ENCODE measurements at places on chromosomes 1 and 21.

GRCh38 chr1:42740851-42741580, 980 bp upstream of the CLDN19 start:
- DNase-seq: no peak

DNA sequence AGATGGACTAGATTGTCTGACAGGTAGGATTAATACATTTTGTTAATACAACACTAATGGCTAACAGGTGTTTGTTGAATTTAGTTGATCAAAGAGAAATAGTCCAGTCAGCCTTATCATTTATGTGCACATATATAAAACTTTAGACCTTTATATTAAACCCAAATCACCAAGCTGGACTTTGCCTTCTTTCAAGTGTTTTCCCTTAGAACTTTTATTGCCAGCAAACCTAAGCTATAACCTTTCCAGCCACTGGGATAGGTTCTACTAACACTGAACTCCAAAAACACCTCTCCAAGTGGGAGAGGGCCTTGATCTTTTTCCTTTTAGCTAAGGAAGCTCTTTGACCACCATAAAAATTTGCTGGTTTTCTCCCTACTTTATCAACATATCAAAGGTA, 345.9 kb downstream of the PDE4B start:
- no peak for DNase-seq

DNA sequence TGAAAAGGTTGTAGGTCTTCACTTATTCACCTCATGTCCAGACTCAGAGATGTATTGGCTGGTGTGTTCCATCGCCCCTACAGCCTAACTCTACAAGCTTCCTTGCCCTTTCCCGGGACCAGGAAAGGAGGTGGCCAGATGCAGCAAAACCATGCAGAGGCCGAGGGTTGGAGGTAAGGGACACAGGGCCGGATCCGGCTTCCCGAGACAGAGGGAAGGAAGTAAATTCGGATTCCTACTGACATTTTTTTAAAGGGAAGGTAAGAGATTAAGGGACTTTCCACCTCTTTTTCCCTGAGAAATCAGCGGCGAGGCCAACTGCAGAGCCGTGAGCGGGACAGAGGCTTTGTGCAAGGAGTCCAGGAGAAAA, 12.7 kb downstream of the EPHA10 start:
- no peak for DNase-seq

- no peak for DNase-seq
Observed at GRCh38 chr1:85847356-85847755, 139.1 kb upstream of the ZNHIT6 start.

GRCh38 chr1:172748201-172748600, 89.3 kb downstream of the FASLG start:
- no peak for DNase-seq

- no peak for DNase-seq
Observed at GRCh38 chr1:36751525-36751924, 268.8 kb upstream of the CSF3R start.

DNA sequence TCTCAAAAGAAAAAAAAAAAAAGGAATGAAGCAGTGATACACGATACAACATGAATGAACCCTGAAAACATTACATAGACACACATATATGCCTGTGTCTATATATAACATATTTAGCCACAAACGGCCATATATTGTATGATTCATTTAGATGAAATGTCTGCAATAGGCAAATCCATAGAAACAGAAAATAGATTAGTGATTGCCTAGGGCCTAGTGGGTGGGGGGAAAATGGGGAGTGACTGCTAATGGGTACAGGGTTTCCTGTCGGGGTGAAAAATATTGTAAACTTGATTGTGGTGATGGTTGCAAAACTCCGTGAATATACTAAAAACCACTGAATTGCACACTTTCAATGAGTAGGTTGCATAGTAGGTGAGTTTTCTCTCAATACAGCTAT, 6.0 kb upstream of the H6PD start:
- peak; percentile 26 for DNase-seq

DNA sequence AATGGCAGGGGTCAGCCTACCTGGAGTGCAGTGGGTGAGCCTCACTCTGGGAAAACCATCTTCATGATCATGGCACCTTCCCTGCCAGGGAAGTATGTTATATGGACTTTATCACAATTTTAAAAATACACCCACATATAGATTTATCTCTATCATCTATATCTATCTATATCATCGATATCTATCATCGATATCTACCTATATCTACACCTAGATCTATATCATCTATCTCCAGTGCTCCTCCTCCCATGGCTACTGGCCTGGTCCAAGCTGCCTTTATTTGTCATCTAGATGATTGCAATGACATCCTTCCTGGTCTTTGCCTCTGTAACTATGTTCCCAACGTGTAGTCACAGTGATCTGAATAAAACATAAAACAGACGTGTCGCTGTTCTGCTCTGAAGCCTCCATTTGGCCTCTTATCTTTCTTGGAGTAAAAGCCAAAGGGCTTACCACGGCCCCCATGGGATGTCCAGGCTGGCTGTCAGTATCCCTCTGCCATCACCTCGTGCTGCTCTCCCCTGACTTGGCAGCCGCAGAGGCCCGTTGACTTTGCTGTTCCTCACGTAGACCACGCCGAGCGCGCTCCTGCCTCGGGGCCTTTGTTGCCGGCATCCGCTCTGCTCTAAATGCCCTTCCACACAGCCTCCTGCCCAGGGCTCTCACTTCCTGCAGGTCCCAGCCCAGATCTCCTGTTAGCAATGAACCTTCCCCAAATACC, 20.6 kb upstream of the KIF26B start:
- no peak for DNase-seq

DNA sequence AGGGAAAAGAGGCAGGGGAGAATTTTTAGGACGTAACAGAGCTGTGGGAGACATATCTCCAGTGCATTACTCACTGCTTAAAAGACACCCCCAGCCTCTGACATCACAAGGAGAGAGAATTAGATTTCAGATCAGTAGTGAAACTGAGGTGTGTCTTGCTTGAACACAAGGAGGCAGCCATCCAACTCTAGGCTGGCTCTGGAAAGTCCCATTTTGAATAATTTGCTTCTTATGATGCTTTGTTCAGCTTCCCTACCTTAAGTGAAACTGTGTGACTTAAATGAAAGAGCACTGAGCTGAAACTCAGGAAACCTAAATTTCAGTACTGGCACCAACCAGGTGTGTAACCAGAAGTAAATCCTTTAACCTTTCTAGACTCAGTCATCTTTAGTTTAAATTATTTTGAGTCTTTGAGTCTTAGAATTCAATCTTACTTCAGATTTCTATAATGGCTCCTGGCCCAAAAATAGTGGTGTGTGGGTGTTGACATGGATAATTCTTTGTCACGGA, 251.6 kb upstream of the SGIP1 start:
- peak; percentile 79 for DNase-seq

DNA sequence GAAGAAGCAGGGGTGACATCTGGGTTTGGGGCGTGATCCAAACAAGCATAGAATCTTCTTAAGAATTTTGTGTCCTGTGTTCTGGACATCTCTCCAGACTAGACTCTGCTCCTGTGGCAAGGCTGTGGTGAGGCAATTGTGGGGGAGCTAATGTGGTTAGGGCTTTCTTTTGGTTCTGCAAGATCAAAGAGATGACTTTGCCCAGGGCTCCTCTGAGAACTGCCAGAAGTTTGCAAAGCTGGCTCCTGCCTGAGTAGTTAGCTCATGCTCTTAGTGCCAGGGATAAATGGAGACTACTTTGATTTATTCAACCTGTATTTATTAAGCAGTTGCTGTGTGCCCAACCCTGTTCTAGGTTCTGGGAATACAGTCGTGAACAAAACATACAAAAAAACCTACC, 34.0 kb upstream of the CRNN start:
- DNase-seq: no peak

DNA sequence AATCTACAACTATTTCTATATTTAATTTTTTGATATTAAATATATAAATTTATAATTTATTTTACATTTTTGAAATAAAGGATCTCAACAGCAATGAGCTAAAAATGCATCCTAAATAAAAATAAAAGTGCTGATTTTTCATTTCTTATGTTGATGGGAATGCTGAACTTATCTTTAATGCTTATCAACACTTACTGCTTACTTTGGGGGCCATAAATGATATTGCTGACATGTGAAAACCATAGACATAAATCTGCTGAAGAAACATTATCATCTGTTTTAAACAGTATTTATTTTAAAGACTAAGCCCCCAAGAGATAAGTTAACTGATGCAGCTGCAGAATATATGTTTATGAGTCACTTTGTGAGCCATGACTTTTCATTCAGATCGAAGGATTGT, 594.1 kb upstream of the PKN2 start:
- no peak for DNase-seq

DNA sequence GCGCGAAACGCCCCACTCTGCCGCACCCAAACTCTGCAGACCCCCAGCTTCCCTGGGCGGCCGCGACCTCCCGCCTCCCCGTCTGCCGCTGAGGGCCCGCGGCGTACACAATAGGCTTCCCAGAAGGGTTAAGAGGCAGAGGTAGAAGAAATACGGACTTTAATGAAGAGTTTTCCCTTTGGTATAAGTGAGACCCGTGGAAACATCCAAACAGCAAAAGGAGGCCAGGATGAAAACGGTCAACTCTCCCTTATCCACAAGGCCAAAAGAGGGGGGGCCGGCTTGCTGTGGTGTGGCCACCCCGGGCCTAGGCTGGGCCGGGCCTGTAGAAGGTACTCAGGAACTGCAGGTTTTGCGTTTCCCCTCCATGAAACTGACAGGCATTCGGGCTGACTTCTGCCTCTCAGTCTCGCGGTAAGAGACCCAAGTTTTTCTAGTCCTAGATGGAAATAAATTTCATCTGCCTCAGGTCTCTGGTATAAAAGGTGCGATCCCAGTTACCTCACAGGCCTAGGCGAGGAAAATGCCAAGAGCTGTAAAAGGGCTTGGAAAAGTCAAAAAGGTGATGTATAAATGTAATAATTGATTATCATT, 671 bp upstream of the PYGO2 start:
- DNase-seq: no peak

DNA sequence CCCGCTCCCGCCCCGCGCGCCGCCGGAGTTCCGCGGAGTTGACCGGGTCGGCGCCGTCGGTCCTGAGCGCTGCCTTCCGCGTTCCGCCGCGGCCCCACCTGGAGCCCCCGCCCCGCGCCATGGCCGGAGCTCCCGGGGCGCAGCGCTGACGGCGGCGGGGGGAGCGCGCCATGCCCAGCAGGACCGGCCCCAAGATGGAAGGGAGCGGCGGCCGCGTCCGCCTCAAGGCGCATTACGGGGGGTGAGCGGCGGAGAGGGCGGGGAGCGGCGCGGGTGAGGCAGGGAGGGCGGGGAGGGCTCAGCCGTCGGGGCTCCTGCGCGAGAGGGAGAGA, 216 bp downstream of the PRKCZ start:
- no peak for DNase-seq

- no peak for DNase-seq
Observed at GRCh38 chr1:5845376-5845775, 146.8 kb downstream of the NPHP4 start.

GRCh38 chr1:185463433-185463832, 146.4 kb upstream of the IVNS1ABP start:
- no peak for DNase-seq

All from stimulated activated CD4-positive, alpha-beta T cell treated with anti-CD3 and anti-CD28 coated beads, Interleukin-4, amount 100 ng/mL, for 24 hours (primary cell).